Stomach (tissue), 19 donors: ENCODE measurements at places on chromosomes 13 and 19. TPM values are rescaled to one million over a fixed set of nuclear protein-coding genes. Genes with fewer than 3 reads are reported as not detected.

KPNA3 gene
- 13.8 TPM for total RNA-seq

B9D2 gene
- 2.9 TPM for total RNA-seq

TLE2 gene
- total RNA-seq, result 23.5 TPM

GJB6 gene
- not detected for total RNA-seq

CCDC70 gene
- not detected for total RNA-seq

SIGLEC8 gene
- total RNA-seq, result 2.3 TPM

RASGRP4 gene
- total RNA-seq, result not detected

KCNC3 gene
- 0.45 TPM for total RNA-seq

LRRC63 gene
- total RNA-seq, result not detected

PLPP2 gene
- total RNA-seq, result 22.2 TPM

TYK2 gene
- total RNA-seq, result 365 TPM

TUBA3C gene
- total RNA-seq, result not detected
